ENCODE measurements at places on chromosomes 2 and 18.

- DNase-seq, result no peak
Observed at GRCh38 chr2:20034821-20035220, 16.6 kb downstream of the LAPTM4A start.

DNA sequence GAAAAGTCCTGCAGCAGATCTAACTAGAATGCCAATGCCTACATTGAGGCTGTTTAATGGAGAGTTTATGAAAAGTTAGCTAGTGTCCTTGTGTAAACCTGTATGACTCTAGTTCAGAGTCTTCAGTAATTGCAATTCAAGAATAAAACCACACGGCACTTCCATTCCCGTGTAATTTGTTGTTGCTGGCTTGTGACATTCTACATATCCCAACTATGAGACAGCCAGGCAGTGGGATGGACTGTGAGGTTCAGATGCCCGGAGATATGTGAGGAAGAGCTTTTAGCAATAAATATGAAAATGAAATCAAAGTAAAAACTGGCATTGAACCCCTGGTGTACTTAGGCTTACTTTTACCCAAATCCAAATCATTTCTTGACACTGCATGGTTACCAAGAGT lies 263.4 kb downstream of the NEDD4L start:
- no peak for DNase-seq

DNA sequence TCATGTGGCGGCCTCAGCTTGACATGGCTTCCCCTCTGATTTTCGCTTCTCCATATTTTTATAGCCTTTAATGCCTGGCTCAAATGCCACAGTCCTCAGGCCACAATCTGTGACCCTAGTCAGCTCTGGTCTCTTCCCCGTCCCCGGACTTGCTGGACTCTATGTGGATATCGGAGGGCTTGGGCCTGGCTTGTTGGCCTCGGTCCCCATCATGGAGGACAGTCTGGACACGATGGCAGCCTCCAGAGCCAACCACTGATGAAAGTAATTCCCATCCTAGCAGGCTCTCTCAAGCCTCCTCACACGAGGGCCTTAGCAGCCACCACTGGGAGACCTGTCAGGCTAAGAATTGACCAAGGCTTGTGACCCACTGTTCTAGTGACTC lies 61.6 kb downstream of the LPIN1 start:
- no peak for DNase-seq

- peak; percentile 27 for DNase-seq
Observed at GRCh38 chr18:70072678-70073077, 125.0 kb upstream of the CD226 start.

DNA sequence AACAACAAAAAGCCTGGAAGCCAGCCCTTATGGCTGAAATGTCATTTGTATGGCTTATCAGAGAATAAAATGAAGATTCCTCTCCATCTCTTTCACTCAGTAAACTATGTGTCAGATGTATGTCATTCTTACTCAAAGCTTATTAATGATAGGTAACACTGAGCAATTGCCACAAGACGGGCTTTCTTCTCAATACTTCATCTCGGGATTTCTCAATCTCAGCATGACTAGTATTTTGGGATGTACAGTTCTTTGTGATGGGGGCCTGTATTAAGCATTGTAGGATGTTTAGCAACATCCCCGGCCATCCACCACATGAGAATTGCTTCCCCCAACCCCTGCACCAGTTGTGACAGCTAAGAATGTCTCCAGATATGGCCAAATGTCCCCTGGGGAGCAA lies 80.2 kb downstream of the MREG start:
- DNase-seq, result no peak

- DNase-seq, result no peak
Observed at GRCh38 chr18:37669991-37670534, 104.5 kb upstream of the CELF4 start.

DNA sequence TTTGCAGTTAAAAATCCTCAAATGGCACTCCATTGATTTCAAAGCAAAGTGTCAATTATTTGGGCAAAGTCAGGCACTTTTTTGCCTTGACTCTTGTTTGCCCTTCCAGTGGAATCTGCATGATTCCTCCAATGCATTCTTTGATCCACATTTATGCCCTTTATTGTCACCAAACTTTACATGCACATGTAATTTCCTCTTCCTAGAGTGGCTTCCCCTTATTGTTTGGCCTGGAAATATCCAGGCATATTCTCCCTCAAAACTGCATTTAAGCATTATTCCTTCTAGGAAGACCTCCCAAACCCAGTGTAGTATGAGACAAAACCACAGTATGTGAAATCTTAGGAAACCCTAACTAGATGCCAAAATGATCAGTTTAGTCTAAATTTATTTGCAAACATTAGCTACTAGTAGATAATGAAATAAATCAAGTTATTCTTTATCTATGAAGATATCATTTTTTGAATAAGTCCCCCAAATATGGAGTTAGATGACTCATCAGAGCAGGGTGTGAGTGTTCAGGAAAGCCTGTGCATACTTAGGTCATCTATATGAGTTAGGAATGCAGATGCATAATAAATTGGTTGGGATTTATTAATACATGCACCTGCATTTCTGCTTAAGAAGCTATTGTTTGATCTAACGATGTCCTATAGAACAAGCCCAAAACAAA lies 433.3 kb upstream of the TCF4 start:
- no peak for DNase-seq

GRCh38 chr18:6280211-6280743 lies 134.4 kb downstream of the L3MBTL4 start:
- no peak for DNase-seq

DNA sequence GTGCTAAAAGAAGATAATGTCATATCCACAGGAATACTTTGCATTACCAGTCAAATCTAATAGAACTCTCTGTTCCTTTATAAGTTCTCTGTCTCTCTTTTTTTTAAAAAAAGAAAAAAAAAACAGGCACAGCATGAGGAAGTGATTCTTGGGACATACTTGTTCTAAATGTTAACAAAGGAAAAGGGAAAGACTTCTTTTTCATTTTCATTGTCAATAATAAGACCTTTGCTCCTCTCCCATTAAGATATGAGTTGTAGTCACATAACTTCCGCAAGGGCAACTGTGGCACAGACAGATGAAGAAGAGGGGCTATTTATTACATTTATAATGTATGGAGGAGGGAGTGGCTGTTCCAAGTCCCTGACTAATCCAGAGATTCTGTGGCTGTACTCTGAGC lies 4.7 kb downstream of the CD302 start:
- no peak for DNase-seq
